Motor neuron (in vitro differentiated cells): ENCODE measurements at places on chromosomes 13 and 19.

DNA sequence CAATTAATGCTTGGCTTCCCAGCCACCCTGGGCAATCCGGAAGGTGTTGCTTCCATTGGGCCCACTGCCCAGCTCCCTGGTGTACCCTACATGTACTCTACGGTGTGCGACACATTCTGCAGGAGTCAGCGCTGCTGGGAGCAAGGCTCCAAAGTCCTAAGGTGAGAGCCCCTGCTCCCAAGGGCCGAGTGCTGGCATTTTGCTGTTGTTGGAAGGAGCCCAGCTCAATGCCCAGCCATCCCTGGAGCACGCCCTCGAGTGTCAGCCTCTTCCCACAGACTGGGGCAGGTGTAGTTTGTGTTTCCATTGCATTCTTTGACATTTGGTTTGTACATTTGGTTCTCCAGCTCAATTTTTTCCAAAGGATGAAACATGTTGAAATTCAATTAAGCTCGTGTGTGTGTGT lies 64.6 kb downstream of the GGACT start:
- no peak for ATAC-seq

- ATAC-seq = no peak
Observed at GRCh38 chr13:47546391-47547225, 454.5 kb downstream of the SUCLA2 start.

DNA sequence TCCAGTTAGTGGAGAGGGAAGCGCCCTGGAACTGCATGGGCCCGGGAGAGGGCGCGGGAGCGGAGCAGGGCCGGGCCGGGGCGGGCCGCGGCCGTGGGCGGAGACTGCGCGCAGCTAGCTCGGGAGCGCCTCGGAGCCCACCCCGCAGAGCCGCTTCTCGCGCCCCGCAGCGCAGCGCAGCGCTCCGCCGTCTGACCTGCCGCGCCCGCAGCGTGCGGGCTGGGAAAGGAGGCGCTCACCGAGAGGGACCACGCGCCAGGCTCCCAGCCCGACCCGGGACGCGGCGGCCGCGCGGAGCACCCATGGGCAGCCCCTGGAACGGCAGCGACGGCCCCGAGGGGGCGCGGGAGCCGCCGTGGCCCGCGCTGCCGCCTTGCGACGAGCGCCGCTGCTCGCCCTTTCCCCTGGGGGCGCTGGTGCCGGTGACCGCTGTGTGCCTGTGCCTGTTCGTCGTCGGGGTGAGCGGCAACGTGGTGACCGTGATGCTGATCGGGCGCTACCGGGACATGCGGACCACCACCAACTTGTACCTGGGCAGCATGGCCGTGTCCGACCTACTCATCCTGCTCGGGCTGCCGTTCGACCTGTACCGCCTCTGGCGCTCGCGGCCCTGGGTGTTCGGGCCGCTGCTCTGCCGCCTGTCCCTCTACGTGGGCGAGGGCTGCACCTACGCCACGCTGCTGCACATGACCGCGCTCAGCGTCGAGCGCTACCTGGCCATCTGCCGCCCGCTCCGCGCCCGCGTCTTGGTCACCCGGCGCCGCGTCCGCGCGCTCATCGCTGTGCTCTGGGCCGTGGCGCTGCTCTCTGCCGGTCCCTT lies at the start of gene MLNR:
TSS of gene MLNR (plus strand) at position 303 of the 820 bp plus-strand sequence. CDS start at position 303, 0 bp downstream.
- ATAC-seq = peak; percentile 91

DNA sequence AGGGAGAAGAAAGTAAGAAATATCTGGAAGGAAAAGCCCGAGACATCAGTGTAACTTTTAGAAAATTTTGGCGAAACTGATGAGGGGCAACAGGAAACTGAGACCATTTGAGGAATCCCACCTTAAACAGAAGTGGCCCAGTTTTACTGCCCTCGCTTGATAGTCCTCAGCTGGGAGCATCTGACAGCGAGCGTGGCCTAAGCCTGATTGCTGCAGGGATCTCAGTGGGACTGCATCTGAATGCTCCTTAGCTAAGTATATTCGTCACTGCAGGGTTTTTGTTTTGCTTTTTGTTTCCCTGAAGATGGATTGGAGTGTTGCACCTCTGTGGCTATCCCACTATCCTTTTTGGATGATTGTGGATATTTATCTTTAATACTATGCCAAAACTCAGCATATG lies 262.7 kb upstream of the KLHL1 start:
- ATAC-seq = no peak
